SK-N-SH (cell line): ENCODE measurements at places on chromosomes 7 and 10. TPM values are rescaled to one million over a fixed set of nuclear protein-coding genes. Genes with fewer than 3 reads are reported as not detected.
A peak's percentile ranks its signal among the peaks of the same experiment; 100 is the strongest.

The ZNF32 gene
- 27.2 and 39.0 TPM in 2 replicates for polyA plus RNA-seq

The LIPA gene
- polyA plus RNA-seq, result 43.2 and 63.2 TPM in 2 replicates

The FOXI2 gene
- not detected in 2 replicates for polyA plus RNA-seq

The HSPA14 gene
- polyA plus RNA-seq, result 8.8 and 10.8 TPM in 2 replicates

The TBC1D12 gene
- 1.8 and 2.5 TPM in 2 replicates for polyA plus RNA-seq

The CLEC5A gene
- polyA plus RNA-seq, result not detected in 2 replicates

The CRYGN gene
- not detected in 2 replicates for polyA plus RNA-seq

The SPDYE6 gene
- not detected in 2 replicates for polyA plus RNA-seq

The MYH16 gene
- polyA plus RNA-seq, result 0.19 and 0.41 TPM in 2 replicates

DNA sequence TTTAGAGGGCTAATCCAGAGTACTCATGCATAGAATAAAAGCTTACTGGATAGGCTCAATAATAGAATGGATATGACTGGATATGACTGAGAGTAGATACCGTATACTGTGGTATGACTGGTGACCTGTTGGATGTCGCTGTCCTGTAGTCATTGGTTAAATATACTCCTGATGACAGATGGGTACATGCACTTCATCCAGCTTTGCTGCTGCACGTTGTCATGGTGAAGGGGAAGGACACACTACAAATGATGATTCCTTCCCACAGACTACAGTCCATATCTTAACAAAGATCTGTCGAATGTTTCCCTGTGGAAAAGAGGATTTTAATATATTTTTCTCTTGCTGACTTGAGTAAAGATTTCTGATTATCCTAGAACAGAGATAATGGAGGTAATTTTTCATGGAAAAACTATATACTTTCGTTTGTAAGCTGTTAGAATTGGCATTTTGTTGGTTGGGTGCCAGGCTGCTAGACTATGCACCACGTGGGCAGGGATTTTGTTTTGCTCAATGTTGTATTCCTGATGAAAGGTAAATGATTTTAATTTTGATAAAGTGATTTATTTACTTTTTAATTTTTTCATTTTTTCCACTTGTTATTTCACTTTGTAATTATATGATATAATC, 97.3 kb downstream of the PPP1R9A start:
- no peaks in the 10 kb centered on the region for H3K36me3 ChIP-seq
- H3K4me3 ChIP-seq, result no peak overlapping the region
- no peaks in the 10 kb centered on the region for H3K27me3 ChIP-seq
- DNase-seq, result peak; percentile 23

DNA sequence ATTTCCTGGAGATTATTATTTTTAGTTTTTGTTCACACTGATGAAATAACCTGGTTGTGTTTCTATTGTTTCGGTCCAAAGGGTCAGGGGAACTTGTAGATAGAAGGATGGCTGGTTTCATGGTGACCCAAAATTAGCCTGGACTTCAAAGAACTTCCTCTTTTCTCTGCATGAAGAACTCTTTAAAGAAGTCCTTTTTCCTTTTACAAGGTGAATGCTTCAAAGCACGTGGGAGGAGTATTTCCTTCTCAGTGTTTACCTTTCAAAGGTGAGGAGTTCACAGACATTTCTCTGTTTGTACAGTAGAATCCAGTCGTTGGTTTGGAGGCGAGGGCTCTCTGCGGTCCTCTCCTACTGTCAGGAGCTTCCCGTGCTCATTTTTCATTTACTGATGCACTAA, 561.7 kb downstream of the GATA3 start:
- H3K27me3 ChIP-seq, result no peaks in the 10 kb centered on the region
- no peak overlapping the region for H3K27ac ChIP-seq
- H3K36me3 ChIP-seq, result no peaks in the 10 kb centered on the region

DNA sequence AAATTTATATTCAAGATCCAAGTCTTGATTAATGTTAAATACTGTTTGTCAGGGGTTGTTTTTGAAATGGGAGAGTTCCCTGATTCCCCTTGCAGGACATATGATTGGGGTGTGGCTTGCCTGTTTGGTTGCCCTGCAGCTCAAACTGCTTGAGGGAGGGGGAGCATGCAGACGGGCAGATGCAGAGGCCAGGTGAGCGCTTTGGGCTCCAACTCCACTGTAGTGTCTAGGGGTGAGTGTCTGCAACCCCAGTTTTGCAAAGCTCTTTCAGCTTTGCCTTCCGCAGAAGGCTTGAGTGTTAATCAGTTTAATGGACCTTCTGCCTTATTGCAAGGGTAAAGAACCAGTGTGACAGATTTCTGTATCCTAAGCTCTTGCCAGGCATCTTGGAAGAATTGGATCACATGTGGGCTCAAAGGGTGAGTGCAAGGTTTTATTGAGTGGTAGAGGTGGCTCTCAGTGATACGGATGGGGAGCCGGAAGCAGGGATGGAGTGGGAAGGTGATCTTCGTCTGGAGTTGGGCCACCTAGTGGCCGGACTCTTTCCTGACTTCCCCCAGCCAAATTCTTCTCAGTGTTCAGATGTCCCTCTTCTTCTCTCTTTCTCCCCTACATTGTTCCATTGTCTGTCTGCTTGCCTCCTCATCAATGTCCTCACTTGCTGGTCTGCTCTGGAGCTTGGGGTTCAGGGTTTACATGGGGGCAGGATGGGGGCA, 479.7 kb downstream of the ATRNL1 start:
- no peaks in the 10 kb centered on the region for H3K4me1 ChIP-seq
- H3K36me3 ChIP-seq, result no peaks in the 10 kb centered on the region
- peak; percentile 12 for DNase-seq
- no peaks in the 10 kb centered on the region for H3K27me3 ChIP-seq
- H3K4me3 ChIP-seq, result no peak overlapping the region

GRCh38 chr7:84162125-84162524, 32.5 kb downstream of the SEMA3A start:
- H3K27ac ChIP-seq, result no peak overlapping the region
- H3K36me3 ChIP-seq, result no peaks in the 10 kb centered on the region
- H3K4me1 ChIP-seq, result peaks cover 2% of the 10 kb centered on the region; the same call in 1 of the 2 replicates

DNA sequence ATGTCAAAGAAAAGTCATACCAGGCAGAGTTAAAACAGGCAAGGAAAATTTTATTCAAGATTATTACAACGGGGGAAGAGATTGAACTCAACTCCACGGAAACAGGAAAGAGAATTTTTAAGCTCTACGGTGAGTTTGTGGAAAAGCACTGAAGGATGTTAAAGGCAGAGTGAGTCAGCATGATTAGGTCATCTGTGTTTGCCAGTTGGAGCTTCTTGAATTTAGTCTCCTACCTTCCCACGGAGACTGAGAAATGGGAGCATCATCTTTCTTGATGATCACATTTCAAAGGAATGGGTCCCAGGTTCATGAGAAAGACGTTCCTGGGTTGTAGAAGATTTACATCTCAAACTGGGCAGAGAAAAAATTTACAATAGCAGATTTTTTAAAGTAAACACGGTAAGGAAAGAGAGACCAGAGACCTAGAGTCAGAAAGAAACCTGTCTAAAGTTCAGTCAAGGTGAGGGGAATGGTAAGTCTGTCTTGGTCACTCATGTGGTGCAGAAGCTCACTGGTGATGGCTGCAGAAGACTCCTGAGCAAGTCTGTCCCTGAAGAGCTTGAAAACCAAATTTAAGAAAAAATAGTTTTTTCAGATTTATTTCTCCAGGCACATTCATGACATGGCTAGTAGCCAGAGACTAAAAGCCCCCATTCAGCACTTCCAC, 516.9 kb upstream of the LRRN3 start:
- H3K27me3 ChIP-seq, result no peaks in the 10 kb centered on the region
- no peaks in the 10 kb centered on the region for H3K36me3 ChIP-seq
- DNase-seq, result no peak
- peak overlapping the region; percentile 85 for H3K27ac ChIP-seq
- peaks cover 3% of the 10 kb centered on the region for H3K4me1 ChIP-seq

DNA sequence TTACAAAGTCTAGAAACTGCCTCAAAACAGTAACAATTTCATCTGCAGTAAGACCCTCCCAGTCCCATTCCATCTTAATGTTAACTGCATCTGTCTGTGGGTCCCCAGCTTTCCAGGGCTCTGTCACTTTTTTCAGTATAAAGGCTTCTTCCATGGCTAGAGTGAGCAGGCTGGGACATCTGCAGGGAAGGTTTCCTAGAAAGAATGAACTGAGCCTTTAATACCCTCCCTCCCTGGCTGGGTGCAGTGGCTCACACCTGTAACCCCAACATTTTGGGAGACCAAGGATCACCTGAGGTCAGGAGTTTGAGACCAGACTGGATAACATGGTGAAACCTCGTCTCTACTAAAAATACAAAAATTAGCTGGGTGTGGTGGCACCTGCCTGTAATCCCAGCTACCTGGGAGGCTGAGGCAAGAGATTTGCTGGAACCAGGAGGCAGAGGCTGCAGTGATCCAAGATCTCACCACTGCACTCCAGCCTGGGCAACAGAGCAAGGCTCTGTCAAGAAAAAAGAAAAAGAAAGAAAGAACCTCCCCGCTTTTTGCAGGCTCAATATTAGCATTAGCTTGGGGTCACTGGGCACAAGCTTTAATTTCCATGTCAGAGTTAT, 3.4 kb downstream of the ERV3-1 start:
- no peak for DNase-seq
- H3K27ac ChIP-seq, result no peak overlapping the region
- peaks cover 9% of the 10 kb centered on the region; the same call in 1 of the 2 replicates for H3K36me3 ChIP-seq
- no peak overlapping the region for H3K4me3 ChIP-seq
- no peaks in the 10 kb centered on the region for H3K27me3 ChIP-seq

DNA sequence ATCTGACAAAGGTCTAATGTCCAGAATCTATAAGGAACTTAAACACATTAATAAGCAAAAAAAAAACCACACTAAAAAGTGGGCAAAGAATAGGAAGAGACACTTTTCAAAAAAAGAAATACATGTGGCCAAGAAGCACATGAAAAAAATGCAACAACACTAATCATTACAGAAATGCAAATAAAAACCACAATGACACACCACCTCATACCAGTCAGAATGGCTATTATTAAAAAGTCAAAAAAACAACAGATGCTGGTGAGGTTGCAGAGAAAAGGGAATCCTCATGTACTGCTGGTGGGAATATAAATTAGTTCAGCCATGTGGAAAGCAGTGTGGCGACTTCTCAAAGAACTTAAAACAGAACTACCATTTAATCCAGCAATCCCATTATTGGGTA, 119.0 kb downstream of the LMBR1 start:
- no peaks in the 10 kb centered on the region for H3K36me3 ChIP-seq
- DNase-seq, result no peak
- H3K27ac ChIP-seq, result no peak overlapping the region
- no peak overlapping the region for H3K4me3 ChIP-seq
- peaks cover 15% of the 10 kb centered on the region for H3K4me1 ChIP-seq
- no peaks in the 10 kb centered on the region for H3K27me3 ChIP-seq

DNA sequence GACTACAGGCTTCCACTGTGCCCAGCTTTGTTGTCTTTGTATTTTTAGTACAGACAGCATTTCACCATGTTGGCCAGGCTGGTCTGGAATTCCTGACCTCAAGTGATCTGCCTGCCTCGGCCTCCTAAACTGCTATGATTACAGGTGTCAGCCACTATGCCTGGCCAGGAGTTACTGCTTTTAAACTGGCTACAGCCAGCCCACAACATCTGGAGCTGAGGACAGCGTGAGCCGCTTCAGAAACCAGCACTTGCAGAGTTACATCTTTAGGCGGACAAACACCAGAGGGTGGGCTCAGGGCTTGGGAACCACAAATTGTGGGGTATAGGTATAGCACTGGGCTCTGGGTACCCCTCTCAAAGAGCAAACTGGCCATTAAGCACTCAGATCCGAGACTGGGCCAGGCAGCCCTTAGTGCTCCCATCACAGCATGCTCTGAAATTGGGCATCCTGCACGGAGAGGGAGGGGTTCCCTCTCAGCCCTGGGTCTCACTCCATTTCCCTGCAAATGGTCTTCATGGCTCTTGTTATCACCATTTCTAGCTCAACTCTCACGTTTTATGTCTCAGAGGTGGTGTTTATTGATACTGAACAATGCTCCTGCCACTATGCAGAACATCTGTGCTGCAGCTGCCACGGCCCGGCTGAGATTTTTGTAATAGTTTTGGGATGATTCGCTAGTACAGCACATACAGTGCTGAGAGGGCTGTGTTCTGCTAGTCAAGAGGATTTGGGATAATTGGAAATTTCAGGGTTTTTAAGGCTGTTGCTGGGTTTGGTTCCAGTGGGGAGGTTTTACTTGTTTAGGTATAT, 146.4 kb upstream of the LYZL2 start:
- H3K27ac ChIP-seq, result no peak overlapping the region
- H3K27me3 ChIP-seq, result no peaks in the 10 kb centered on the region
- H3K36me3 ChIP-seq, result no peaks in the 10 kb centered on the region
- H3K4me1 ChIP-seq, result peaks cover 4% of the 10 kb centered on the region; the same call in 1 of the 2 replicates

- H3K27ac ChIP-seq, result no peak overlapping the region
- H3K36me3 ChIP-seq, result no peaks in the 10 kb centered on the region
- no peak for DNase-seq
Observed at GRCh38 chr7:155911471-155912105, 99.3 kb upstream of the SHH start.

DNA sequence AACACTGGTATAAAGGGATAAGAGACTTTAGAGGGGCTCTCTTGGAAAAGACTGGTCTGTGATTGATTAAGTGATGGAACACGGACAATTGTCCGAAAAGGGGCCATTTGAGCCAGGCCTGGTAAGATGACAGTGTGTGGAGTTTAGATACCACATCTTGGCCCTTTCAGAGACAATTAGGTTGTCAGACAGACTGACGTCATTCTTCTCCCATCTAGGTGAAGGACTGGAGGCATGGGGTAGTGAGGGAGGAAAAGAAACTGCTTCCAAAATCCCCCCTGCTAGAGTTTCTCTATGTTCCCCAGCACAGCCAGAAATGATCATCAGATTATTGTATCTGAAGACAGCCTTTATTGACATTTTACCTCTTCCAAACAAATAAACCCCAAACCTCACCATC, 84.8 kb upstream of the MYO3A start:
- no peak overlapping the region for H3K27ac ChIP-seq

DNA sequence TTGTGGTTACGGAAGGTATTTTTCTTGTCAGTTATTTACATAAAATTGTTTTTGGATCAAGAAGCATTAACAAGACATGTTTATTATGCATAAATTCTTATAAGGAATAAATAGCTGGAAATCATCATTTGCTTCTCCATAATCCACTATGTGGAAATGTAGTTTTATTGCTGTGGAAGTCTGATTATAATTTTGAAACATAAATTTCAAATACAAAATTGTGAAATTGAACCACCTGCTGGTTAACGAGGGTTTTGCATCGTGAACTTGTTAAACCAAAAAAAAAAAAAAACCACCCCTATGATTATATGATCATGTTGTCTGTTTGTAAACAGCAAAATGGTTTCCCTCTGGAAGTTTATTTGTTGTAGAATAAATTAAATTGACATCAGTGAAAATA, 25.9 kb downstream of the ABRAXAS2 start:
- no peak overlapping the region for H3K4me3 ChIP-seq
- H3K4me1 ChIP-seq, result no peaks in the 10 kb centered on the region
- H3K27ac ChIP-seq, result no peak overlapping the region
- DNase-seq, result peak; percentile 45

- no peak for DNase-seq
- H3K36me3 ChIP-seq, result no peaks in the 10 kb centered on the region
- H3K4me3 ChIP-seq, result no peak overlapping the region
- H3K4me1 ChIP-seq, result no peaks in the 10 kb centered on the region
Observed at GRCh38 chr7:3895341-3896116, 594.5 kb downstream of the SDK1 start.
